AG09309 (cell line): ENCODE measurements at places on chromosomes 5 and 9.

GRCh38 chr5:138743484-138743883 lies 9.7 kb upstream of the CTNNA1 start:
- DNase-seq = no peak

DNA sequence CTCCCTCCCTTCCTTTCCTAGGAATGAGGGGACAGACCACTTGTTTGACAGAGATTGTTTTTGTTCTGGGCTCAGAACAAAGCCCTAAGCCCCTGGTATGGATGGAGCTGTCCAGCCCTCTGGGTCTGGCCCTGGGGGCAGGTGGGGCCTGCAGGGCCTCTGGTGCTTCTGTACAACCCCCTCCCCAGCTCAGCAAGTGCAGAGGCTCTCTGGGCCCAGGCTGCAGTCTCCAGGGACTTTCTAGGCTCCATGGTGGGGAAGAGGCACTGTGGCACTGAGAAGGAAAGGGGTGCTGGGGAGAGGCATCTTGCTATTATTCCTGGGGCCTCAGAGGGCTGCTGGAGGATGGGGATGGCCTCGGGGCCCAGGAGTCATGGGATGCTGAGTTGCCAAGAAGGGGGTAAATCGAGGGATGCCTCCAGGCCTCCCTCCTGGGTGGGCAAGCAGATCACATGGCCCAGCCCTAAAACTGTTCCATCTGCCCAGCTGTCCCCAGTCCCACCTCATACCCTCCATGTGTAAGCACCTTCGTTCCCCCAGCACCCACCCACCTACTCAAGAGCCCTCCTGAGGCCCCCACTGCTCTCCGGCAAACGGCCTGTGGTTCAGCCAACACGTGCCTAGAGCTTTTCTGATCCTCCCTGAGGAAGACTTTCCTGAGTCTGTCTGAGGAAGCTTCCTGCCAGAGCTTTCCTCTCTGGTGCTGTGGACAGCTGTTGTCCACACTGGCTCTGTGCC lies 225.7 kb downstream of the CACNA1B start:
- no peak for DNase-seq

DNA sequence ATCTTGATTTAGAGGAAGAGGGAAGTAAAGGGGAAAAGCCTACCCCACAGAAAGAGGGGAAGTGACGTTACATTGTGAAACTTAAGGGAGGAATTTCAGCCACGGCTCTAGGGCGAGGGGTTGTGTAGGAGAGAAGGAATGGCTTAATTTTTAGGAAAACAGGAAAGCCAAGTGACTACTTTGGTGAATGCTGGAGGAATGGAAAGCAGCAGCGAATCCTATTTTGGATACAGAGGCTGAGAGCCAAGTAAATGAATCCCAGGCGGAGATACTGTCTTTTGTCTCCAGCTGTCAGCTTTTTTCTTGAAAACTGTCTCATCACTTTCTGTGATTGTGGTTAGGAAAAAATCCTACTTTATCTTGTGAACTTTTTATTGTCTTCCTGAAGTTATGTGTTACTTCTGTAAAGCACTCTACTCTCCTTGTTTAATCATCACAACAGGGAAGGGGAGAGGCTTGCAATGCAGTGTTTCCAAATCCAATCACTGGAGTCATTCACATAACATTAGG lies 188.4 kb downstream of the TSSK1B start:
- peak; percentile 66 for DNase-seq

GRCh38 chr5:113488645-113489184 lies 462 bp upstream of the MCC start:
- DNase-seq = no peak

GRCh38 chr5:66281294-66281693 lies 137.2 kb downstream of the SREK1 start:
- no peak for DNase-seq

DNA sequence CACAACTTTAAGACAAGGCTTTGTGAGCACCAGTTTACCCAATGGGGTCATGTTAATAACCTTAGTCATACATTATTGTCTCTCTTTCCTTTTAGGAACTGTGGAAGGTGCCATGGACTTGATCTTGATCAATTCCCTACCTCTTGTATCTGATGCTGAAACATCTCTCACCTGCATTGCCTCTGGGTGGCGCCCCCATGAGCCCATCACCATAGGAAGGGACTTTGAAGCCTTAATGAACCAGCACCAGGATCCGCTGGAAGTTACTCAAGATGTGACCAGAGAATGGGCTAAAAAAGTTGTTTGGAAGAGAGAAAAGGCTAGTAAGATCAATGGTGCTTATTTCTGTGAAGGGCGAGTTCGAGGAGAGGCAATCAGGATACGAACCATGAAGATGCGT lies 48.7 kb downstream of the TEK start:
- DNase-seq = no peak
